Sigmoid colon (tissue), 7 donors: ENCODE measurements at places on chromosomes 12 and 14. TPM values are rescaled to one million over a fixed set of nuclear protein-coding genes. Genes with fewer than 3 reads are reported as not detected.

The GALNT16 gene
- total RNA-seq, result 6.3 TPM

DNA sequence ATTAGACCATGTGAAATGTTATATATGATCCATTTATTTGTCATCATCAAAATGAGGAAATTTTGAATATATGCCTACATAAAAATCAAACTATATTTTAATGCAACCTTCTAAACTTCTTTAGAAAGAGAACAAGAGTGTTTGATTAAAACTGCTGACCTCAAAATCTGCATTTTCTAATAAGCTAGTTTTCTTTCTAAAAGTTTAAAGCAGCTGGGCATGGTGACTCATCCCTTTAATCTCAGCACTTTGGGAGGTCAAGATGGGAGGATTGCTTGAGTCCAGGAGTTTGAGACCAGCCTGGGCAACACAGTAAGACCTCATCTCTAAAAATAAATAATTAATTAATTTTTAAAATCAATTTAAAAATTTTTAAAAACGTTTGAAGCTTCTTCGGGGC, 36.2 kb downstream of the GNPTAB start:
- no peaks in the 10 kb centered on the region for H3K36me3 ChIP-seq
- no peak overlapping the region for H3K27ac ChIP-seq
- no peak overlapping the region for H3K4me3 ChIP-seq
- no peaks in the 10 kb centered on the region for H3K27me3 ChIP-seq
- no peaks in the 10 kb centered on the region for H3K4me1 ChIP-seq

- H3K27me3 ChIP-seq, result no peaks in the 10 kb centered on the region
- H3K27ac ChIP-seq, result no peak overlapping the region
- no peaks in the 10 kb centered on the region for H3K36me3 ChIP-seq
- no peak for DNase-seq
- peaks cover 8% of the 10 kb centered on the region for H3K4me1 ChIP-seq
- no peak overlapping the region for H3K4me3 ChIP-seq
These were observed 5.1 kb upstream of the ENDOU start for GRCh38 chr12:47730341-47730744.

- no peak overlapping the region for H3K4me3 ChIP-seq
- H3K4me1 ChIP-seq, result no peaks in the 10 kb centered on the region
- no peaks in the 10 kb centered on the region for H3K36me3 ChIP-seq
- no peak for DNase-seq
- no peaks in the 10 kb centered on the region for H3K27me3 ChIP-seq
These were observed 358.8 kb downstream of the GLT1D1 start for GRCh38 chr12:129211862-129212630.

DNA sequence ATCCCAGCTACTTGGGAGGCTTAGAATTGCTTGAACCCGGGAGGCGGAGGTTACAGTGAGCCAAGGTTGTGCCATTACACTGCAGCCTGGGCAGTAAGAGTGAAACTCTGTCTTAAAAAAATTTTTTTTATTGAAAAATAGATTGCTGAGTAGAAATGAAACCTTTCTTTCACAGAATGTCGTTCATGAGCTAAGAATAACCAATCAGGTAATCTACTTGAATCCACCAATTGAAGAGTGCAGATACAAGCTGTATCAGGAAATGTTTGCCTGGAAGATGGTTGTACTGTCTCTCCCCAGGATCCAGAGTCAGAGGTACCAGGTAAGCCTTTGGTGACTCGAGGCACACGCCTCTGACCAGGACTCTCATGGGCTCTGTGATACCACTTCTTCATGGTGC, 27.0 kb downstream of the DYNC1H1 start:
- H3K4me1 ChIP-seq, result peaks cover 8% of the 10 kb centered on the region
- DNase-seq, result no peak
- no peak overlapping the region for H3K27ac ChIP-seq
- H3K27me3 ChIP-seq, result no peaks in the 10 kb centered on the region

- H3K36me3 ChIP-seq, result no peaks in the 10 kb centered on the region
- no peak overlapping the region for H3K27ac ChIP-seq
- H3K4me3 ChIP-seq, result no peak overlapping the region
- DNase-seq, result no peak
These were observed 29.6 kb upstream of the NAP1L1 start for GRCh38 chr12:76113800-76114757.

DNA sequence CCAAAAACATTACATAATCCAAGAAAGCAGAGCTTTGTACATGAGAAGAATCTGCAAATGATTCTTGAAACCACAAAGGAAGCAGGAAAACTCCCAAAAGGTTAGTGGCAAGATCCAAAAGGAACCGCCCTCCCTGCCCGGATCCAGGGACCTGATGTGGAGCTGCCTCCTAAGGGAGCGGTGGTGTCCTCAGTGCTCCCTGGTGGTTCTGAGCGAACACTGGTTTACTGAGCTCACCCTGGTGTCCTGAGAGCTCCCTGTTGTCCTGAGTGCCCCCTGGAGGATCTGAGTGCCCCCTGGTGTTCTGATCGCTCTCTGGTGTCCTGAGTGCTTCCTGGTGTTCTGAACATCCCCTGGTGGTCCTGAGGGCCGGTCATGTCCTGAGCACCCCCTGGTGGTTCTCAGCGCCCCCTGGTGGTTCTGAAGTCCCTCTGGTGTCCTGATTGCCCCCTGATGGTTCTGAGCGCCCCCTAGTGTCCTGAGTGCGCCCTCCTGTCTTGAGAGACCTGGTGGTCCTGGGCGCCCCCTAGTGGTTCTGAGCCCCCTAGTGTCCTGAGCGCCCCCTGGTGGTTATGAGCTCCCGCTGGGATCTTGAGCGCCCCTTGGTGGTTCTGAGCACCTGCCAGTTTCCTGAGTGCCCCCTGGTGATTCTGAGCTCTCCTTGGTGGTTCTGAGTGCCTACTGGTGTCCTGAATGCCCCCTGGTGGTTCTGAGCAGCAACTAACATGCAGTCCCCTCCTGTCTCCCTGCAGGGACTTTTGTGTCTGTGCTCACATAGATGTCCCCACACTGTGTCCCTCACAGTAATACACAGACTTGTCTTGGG, 891.1 kb downstream of the TMEM121 start:
- no peaks in the 10 kb centered on the region for H3K4me1 ChIP-seq
- no peaks in the 10 kb centered on the region for H3K27me3 ChIP-seq
- H3K27ac ChIP-seq, result no peak overlapping the region
- no peak overlapping the region for H3K4me3 ChIP-seq
- no peak for DNase-seq

The BMP4 gene
- total RNA-seq, result 31.4 TPM

The NRL gene
- total RNA-seq, result 0.71 TPM

DNA sequence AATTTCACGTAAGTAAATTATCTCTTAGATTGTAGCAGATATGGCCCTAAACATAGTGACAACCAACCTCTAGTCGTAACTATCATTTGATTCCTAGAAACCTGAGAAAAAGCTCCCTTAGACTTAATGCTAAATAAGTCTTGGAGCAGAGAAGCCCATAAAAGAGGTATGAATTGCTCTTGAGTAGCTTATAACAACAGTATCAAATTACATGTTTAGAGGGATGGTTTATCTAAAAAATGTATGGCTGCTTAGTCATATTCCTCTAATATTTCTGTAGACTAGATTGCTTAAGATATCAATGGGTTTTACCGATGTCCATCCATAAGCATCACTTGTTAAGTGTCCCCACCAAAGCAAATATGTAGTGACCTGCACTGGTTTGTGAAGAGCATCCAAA, 259.7 kb downstream of the NELL2 start:
- no peaks in the 10 kb centered on the region for H3K36me3 ChIP-seq
- no peak overlapping the region for H3K27ac ChIP-seq
- H3K4me1 ChIP-seq, result no peaks in the 10 kb centered on the region
- no peak overlapping the region for H3K4me3 ChIP-seq

The TAC3 gene
- total RNA-seq, result 0.66 TPM

The AACS gene
- total RNA-seq, result 8.1 TPM

- H3K27ac ChIP-seq, result no peak overlapping the region
- H3K4me1 ChIP-seq, result no peaks in the 10 kb centered on the region
- DNase-seq, result no peak
- H3K27me3 ChIP-seq, result no peaks in the 10 kb centered on the region
- H3K36me3 ChIP-seq, result no peaks in the 10 kb centered on the region
These were observed 86.3 kb downstream of the PLCZ1 start for GRCh38 chr12:18651525-18651924.

DNA sequence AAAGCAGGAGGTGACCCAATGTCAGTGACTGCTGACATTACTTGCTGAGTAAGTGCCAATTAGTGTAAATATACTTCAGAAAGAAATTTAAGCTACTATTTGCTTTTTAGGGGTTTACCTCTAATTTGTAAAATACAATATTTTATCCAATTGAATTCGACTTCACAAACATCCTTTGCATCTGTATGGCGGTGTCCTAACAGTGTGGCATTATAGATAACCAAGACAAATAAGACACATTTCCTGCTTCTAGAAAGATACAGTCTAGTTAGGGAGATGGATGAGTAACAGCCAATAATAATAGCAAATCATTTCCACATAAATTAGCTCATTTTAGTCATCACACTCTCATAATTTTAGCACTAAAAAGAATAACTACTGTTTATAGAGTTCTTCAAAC, 196.5 kb downstream of the AKAP6 start:
- no peak overlapping the region for H3K27ac ChIP-seq
- no peaks in the 10 kb centered on the region for H3K27me3 ChIP-seq
- DNase-seq, result no peak

The MGP gene
- 2,103 TPM for total RNA-seq

DNA sequence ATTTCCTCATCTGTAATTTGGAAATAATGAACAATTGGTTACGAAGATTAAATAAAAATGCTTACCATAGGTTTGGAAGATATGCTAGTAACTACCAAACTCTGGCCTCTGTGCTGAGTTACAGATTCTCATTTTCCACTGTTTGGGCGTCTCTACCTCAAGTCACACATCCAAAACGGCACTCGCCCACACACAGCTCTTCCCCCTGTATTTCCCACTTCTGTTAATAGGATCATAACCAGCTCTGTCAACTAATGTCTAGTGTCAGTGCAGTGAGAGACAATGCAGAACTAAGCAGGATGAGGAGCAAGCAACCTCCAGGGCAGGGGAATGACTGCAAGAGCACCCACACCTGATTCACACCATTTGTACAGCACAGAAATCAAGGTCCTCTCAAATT, 10.9 kb upstream of the SYCP3 start:
- peaks cover 22% of the 10 kb centered on the region for H3K36me3 ChIP-seq
- no peak overlapping the region for H3K27ac ChIP-seq
- DNase-seq, result no peak
- H3K4me3 ChIP-seq, result no peak overlapping the region

The HRK gene
- total RNA-seq, result under 0.01 TPM

The TOMM20L gene
- not detected for total RNA-seq

The SMCO2 gene
- not detected for total RNA-seq

The MCRS1 gene
- 47.8 TPM for total RNA-seq

The CLECL1 gene
- total RNA-seq, result not detected

The TSPAN19 gene
- 0.81 TPM for total RNA-seq

DNA sequence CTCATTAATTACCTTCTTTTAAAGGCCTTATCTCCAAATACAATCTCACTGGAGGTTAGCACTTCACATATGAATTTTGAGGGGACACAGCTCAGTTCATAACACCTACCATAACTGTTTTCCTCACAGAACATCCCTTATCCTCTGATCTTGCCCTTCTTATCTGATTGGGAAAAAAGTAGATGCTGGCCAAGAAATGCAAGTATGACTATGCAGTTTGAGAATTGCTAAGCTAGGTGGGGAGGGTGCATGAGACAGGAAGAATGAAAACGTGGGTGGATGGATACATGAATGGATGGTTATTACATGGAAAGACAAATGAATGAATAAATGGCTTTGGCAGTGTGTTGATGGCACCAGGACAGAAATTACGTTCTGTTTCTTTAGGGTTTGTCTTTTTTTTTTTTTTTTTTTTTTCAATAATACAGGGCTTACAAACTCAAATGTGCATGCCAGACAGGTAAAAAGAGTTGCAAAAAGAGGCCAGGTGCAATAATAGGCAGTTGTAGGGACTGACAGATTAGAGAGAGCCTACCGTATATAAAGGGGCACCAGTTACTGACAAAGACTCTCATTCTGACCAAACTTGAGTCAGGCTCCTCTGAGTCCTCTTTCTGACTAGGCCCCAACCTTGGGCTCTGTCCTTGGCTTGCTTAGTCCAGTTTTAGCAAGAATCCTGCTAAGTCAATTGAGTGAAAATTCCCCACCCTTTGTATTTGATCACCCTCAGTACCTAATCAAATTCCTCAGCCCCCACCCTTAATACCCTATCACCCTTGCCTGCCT, 304.9 kb downstream of the ZFP36L1 start:
- H3K4me3 ChIP-seq, result no peak overlapping the region
- no peak overlapping the region for H3K27ac ChIP-seq
- no peaks in the 10 kb centered on the region for H3K27me3 ChIP-seq
- H3K4me1 ChIP-seq, result peaks cover 11% of the 10 kb centered on the region
- H3K36me3 ChIP-seq, result no peaks in the 10 kb centered on the region
- DNase-seq, result no peak

GRCh38 chr12:44380861-44381260, 495.3 kb downstream of the NELL2 start:
- H3K4me3 ChIP-seq, result no peak overlapping the region
- no peak overlapping the region for H3K27ac ChIP-seq
- peaks cover 13% of the 10 kb centered on the region for H3K4me1 ChIP-seq
- no peaks in the 10 kb centered on the region for H3K27me3 ChIP-seq
- no peaks in the 10 kb centered on the region for H3K36me3 ChIP-seq

DNA sequence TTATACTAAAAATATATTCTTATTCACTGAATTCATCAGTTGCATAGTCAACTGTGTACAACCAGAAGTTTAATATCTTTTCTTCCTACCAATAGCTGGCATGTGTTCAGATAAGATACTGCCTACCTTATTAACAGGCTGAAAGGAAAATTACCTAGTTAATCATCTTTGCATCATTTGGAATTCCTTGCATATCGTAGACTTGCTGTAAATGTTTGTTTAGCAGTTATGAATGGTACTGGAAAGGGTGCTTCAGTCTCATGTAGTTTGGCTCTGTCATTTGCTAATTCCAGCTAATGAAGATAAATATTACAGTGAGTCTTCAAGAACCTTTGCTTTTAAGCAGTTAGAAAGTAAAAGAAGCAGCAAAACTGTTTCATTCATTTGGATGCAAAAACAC, 84.4 kb downstream of the PPHLN1 start:
- DNase-seq, result no peak
- H3K4me3 ChIP-seq, result no peak overlapping the region

GRCh38 chr14:99600232-99600888, 3.6 kb downstream of the CCDC85C start:
- H3K36me3 ChIP-seq, result no peaks in the 10 kb centered on the region
- H3K27me3 ChIP-seq, result no peaks in the 10 kb centered on the region
- peaks cover 64% of the 10 kb centered on the region for H3K4me1 ChIP-seq
- no peak for DNase-seq
- H3K4me3 ChIP-seq, result peak overlapping the region; percentile 89
- H3K27ac ChIP-seq, result peak overlapping the region; percentile 86

- no peaks in the 10 kb centered on the region for H3K4me1 ChIP-seq
- H3K27ac ChIP-seq, result no peak overlapping the region
- no peaks in the 10 kb centered on the region for H3K27me3 ChIP-seq
These were observed 41.9 kb downstream of the TTC6 start for GRCh38 chr14:37637341-37637740.

GRCh38 chr12:59396919-59397318, 198.9 kb upstream of the SLC16A7 start:
- no peaks in the 10 kb centered on the region for H3K27me3 ChIP-seq
- DNase-seq, result no peak
- H3K27ac ChIP-seq, result no peak overlapping the region
- H3K4me1 ChIP-seq, result no peaks in the 10 kb centered on the region
- no peak overlapping the region for H3K4me3 ChIP-seq
